ENCODE measurements at places on chromosomes 3 and 15.

- DNase-seq = no peak
These were observed 10.5 kb upstream of the SH3GL3 start for GRCh38 chr15:83436513-83437158.

DNA sequence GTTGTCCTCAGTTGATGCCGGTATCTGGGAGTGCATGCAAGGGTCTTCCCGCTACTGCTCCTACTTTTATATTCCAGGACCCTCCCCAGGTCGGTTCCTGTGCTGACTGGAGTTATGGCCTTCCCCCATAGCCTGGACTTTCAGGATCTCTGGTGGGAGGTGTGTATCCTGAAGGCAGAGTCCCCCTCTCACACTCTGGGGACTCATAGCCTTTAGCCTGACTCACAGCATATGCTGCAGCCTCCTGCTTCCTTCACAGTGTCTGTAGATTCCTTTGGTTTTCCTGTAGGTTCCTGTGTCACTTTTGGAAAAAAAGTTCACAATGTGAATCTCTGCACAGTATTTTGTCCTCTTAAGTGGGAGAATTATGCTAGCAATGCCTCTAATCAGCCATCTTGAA, 180.6 kb upstream of the RBMS3 start:
- no peak for DNase-seq

GRCh38 chr15:29115093-29115991, 154.3 kb downstream of the NSMCE3 start:
- DNase-seq = peak; percentile 23

- DNase-seq = no peak
These were observed 72.0 kb upstream of the CDAN1 start for GRCh38 chr15:42808913-42809312.

DNA sequence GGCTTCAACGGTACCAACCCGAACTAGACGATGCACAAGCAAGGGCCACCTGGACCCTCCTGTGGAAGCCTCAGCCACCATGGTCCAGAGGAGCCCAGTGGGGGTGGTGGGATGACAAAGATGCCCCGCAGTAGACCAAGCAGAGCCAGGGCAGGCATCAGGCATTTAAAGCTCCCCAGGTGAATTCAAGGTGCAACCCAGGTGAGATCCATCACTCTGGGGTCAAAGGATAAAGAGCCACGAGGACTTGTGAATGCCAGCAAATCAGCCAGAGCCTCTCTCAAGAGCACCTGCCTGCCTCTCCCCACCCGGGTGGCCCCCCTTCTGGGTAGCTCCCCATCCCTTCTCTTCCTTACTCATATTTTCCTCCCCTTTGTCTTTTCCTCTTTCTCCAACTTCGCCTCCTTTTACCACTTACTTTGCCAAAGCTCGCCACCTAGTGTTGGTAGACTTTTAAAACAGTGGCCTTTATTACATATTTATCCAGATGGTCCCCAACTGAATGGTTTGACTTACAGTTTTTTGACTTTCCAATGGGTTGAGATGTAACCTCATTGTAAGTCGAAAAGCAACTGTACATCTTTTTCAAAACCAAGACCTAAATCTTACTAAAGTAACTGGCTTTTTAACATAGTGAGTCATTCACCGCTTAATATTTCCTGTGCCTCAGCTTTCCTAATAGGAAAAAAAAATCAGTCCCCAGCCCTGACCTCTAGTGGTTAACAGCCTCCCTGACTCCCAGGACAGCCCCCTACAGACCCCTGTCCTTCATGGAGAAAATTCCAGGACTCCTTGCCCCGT, 18.8 kb downstream of the PLA2G4F start:
- no peak for DNase-seq

DNA sequence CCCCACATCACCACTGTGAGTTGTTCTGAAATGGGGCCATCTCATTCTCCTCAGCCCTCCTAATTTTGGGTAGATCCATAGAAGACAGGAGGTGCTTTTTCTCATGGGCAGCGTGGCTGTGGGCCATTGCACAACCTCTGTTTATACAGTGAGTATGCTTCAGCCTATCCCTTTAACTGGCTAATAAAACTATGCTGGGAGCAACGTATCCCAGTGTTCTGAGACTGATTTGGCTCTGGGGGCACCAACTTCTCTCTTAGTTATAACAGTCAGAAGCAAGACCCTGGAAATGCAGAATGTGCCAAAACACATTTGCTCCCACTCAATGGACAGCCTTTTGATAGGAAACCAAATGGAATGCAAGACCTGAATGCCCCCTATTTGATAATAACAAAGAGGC, 97.1 kb upstream of the ICE2 start:
- no peak for DNase-seq

DNA sequence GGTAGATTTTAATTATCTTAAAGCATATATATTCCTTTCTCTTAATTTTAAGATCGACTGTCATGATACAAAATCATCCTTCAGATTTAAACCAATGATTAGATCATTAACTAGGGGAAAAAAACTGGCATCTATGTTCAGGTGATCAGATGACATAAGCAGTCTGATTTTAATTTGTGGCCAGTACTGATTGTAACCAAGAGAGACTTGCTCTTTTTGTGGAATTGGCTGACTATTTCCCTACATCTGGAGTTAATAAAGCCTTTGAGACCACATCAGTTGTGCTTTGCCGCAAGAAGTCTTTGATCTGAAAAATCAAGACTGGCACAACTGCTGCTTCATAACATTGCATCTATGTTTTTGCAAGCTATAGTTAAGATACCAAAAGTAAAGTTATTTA, 148.4 kb upstream of the CGNL1 start:
- DNase-seq = no peak

- no peak for DNase-seq
These were observed 231.2 kb upstream of the TPRG1 start for GRCh38 chr3:188940573-188940932.

DNA sequence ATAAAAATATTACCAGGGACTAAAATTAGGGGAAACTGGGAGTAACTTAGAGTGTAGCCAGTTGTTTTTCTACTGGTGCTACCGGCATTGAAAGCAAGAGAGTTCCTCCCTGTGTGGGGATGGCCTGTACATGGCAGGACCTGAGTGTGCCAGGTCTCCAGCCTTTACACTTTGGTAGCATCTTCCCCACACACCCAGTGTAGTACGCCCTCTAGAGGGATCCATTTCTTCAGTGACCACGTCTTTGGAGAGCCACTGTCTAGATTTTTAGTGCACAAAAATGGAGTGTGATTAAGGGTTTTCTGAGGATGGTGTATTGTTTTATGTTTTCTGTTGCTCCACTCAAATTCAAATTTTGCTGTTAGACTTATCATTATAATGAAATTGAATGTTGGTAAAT, 507.0 kb upstream of the TPRG1 start:
- no peak for DNase-seq

GRCh38 chr15:101043011-101043410, 123.9 kb downstream of the LRRK1 start:
- no peak for DNase-seq

DNA sequence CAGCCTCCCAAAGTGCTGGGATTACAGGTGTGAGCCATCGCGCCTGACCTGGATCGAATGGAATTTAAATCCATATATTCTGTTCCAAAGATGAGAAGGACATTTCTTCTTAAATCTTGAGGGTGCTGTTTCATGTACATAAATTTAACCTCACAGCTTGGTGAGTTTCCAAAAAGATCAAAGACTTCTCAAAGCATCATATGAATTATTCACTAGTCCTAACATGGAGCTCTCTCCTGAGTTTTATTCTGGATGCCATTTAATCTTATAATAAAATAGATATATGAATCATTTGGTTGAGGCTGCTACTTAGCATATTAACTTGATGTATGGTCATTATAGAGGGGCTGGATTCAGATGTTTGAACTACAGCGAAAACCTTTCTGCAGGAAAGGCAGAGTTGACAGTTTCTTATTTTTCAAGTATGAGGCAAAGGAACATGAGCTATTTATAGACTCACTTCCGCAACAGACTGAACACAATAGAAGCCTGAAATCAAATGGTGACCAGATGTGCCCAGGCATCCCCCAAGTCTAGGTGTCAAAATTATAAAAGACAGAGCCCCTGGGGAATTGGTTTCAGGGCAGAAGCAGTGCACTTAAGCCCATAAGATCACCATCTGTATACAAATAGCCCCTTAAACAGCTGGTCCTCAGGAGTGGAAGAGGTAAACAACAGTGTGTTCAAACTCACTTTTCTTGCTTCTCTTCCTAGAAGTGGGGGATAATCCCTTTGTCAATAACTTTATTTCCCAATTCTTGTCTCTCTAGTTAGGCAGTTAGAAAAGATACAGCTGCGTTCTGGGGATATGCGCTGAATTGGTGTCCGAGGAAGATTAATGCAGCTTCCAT, 29.7 kb downstream of the STARD9 start:
- DNase-seq = no peak

Measured in activated CD4-positive, alpha-beta T cell treated with anti-CD3 and anti-CD28 coated beads, Interleukin-2, amount 50 U/mL, for 1 hour (primary cell).